Stimulated activated CD4-positive, alpha-beta T cell treated with anti-CD3 and anti-CD28 coated beads, TNF-alpha, amount 100 ng/mL, for 4 hours (primary cell): ENCODE measurements at places on chromosomes 12 and 14.

DNA sequence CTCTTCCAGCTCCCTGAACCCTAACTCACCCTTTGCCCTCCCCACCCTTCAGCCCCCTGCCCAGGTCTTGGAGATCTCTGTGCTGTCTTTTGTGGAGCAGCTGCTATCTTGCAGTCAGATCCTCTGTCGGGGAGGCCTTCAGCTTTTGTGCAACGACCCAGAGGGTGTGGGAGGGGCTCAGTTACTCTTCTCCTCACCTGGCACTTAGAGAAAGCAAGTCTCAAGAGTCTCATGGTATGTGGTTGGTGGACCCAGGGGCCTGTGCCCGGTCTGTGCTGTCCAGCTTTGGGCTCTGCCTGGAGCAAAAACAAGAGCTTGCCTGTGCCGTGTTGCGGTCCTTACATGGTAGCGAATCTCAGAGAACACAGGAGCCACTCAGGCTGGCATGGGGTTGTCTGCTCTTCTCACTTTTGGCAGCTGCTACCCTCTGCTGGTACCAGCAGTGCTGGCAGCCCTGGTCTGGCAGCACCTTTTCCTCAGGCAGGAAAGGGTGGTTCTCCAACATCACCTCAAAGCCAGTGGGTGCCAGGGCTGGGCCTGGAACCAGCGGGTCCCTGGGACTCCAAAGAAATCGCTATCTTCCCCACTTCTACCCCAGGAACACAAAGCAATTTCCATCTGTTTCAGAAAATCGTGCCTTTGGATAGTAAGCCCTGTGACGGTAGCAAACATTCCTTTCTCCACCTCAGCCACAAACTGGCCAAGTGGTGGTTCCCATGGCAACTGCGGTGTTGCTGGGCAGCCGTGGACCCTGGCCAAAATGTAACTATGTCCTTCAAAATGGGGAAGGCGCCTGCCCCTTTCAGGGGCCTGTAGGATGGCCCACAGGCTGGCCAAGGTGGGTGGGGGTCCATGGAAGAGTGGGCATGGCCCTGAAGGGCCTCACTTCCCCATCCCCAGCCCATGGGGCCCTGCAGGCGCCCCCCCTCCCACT, 90.0 kb downstream of the RIN3 start:
- peak; percentile 26 for DNase-seq

GRCh38 chr12:23550753-23551152, 398.7 kb downstream of the SOX5 start:
- no peak for DNase-seq

- DNase-seq = peak; percentile 57
Measured at GRCh38 chr12:111404362-111405148, 1.2 kb upstream of the SH2B3 start.

DNA sequence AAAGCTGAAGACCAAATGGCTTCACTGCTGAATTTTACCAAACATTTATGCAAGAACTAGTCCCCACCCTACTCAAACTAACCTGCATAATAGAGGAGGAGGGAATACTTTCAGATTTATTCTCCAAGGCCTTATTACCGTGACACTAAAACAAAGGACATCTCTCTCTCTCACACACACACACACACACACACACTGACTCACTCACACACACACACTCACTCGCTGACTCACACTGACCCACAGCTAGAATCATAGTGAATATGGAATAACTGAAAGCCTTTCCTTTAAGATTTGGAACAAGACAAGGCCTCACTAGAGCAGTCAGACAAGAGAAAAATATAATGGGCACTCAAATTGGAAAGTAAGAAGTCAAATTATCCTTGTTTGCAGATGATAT, 1014.1 kb downstream of the TMTC2 start:
- DNase-seq = no peak
